Stimulated activated CD8-positive, alpha-beta memory T cell treated with anti-CD3 and anti-CD28 coated beads, Interleukin-15, amount 100 ng/mL, for 1 hour (primary cell): ENCODE measurements at places on chromosomes 2 and 18.

GRCh38 chr2:233443511-233444183, 89.4 kb downstream of the DGKD start:
- peak; percentile 76 for DNase-seq

- DNase-seq: no peak
Measured at GRCh38 chr2:97740590-97741182, 27.3 kb downstream of the ZAP70 start.

GRCh38 chr18:48835119-48835518, 115.6 kb downstream of the SMAD7 start:
- DNase-seq: no peak

GRCh38 chr2:173544641-173545363, 190.1 kb downstream of the CDCA7 start:
- DNase-seq: no peak

DNA sequence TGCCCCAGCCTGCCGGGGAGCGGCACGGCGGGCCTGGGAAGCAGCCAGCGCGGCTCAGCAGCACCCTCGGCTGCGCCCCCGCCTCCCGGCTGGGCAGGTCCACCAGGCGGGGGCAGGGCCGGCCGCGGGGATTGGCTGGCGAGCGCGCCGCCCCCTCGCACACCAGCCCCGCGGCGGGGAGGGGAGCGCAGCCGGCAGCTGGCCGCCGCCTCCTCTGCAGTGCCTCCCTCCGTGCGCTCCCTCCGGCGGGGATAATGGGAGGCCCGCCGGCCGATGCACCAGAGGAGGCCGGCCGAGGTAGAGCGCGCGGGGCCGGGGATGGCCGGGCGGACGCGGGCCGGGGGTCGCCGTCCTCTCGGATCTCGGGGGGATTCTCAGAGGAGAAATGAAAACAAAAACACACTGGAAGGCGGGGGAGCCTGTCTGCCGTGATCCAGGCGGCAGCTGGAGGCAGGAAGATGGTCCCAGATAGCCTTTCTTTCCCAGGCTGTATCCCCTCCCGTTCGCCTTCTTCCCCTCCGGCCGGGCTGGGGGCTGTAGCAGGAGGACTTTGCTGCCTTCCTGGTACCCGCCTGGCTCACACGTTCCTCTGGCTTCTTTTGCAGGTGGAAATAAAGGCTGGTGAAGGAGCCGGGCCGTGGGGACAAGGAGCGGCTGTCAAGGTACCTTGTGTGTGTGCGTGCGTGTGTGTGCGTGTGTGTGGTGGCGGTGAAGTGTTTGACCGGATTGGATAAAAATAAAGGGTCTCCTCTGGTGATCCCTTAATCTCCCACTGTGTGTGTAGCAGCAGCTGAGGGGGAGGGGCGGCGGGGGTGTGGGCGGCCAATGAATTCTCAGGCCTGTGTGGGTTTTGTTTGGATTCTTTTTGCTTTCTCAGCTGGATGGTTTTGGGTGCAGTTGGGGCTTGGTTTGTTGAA, 18.1 kb downstream of the TET3 start:
- peak; percentile 49 for DNase-seq

DNA sequence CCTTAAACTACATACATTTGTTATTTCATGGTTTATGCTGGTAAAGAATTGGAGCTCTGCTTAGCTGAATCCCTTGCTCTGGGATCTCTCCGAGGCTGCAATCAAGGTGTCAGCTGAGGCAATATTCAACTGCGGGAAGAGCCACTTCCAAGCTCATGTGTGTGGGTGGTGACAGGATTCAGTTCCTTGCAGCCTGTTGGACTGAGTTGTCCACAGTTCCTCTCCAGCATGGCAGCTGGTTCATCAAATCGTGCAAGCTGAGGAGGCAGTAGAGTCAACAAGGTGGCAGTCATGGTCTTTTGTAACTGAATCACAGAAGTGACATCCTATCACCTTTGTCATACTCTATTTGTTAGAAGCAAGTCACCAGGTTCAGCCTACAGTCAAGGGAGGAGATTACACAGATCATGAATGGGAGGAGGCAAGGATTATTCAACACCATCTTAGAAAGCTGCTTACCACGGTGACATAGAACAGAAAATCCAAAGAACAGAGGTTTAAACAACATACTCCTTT, 56.9 kb downstream of the CTIF start:
- DNase-seq: no peak

DNA sequence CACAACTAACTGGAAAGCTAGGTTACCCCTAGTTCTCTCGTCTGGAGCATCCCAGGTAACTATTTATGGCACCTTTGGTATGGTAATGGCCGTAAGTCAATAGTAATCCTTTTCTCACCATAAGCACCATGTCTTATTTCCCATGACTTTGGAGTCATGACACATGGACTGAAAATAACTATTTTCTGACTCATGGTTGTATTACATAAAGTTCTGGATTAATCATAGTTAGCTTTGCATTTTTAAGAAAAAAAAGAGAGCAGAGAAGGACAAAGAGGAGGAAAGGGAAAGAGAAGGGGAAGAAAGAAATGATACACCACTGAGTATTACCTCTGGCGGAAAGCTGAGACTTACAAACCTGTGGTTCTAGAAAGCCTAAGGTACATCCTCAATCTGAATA, 99.3 kb downstream of the BIN1 start:
- DNase-seq: no peak

DNA sequence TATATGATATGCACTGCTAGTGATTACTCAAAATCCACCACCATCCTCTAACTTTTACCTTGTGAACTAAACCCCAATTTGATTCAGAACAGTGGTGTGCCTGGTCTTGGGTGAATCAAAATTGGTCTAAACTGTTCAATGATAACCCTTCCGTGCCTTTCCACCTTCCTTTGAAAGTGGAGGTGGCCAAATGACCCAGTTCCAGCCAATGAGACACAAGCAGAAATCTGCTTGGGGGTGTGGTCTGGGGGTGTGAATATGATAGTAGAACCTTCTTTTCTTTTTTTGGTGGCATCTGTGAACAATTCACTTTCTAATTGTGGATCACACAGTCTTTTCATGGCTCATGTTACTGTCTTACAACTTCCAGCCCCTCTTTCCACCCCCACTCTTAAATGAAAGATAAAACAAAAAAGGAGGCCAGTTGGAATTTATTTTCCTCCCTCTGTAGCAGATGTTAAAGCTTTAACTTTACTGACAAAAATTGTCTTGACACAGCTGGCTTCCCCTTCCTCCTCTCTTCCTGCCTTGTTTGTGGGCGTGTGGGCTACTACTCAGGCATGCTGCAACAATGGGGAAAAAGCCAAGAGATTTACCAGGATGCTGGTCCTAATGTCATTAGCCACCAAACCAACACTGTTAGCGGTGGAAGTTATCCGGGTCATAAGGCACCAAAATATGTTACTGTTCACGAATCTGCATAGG, 58.8 kb upstream of the ANKRD44 start:
- DNase-seq: no peak

DNA sequence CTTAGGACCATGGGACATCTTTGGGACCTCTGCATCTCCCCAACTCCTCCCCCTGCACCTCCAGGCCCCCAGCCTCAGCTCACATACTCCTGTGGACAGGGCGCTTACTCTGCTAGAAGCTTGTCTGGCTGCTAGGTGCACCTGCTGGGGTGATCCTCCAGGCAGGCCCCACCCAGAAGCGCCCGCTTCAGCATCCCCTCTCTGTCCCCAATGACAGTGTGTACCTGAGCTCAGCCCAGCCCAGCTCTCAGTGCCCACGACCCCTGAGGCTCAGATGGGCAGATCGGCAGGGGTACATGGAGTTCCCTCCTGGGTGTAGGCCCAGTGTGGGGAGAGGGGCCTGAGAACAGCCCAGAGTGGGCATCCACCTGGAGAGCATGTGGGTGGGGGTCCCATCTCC, 5.9 kb downstream of the TEKT4 start:
- no peak for DNase-seq

- DNase-seq: no peak
Measured at GRCh38 chr2:197010200-197011020, 83.9 kb upstream of the PGAP1 start.

DNA sequence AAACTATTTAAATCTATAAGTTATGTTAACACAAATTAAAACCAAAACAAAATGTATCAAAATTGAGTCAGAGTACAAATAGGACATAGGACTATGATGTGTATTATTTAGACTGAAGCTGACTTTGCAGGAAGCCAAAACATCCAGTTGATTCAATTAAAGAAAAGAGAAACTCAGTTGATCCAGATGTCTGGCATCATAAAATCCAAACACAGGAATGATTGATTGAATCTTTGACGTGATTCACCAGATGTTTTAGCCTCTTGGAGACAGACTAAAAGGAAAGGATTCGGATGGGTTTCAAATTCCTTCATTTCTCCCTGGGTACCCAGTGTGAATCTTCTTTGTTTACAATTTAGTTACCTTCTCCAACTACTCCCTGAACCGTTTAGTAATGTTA, 272.9 kb downstream of the IRS1 start:
- no peak for DNase-seq

DNA sequence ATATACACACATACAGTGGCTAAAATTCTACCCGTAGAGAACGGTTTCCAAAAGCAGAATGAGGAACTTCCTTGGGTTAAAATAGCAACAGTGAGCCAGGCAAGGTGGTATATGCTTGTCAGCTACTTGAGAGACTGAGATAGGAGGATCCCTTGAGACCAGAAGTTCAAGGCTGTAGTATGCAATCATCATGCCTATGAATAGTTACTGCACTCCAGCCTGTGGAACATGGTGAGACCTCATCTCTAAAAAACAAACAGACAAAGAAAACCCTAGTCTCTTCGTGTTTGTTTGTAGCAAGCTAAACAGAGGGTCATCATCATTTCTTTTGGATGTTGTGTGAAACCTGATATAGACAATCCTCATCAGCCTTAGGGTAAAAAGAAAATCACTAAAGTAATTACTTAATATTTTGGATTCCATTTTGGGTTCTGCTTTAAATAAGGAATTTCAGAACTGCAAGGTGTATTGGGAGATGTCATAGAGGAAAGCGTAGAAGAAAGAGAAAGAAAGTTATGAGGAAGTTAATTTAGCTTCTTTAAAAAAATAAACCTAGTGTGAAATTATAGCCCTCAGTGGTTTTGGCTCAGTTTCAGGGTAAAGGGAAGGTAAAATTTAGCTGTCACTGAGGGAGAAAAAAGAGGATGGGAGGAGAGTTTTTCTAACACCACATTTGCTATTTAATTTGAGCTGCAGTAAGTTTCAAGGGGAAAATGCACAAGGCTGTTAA, 46.5 kb downstream of the PLEK start:
- DNase-seq: no peak

- DNase-seq: no peak
Measured at GRCh38 chr2:135863233-135863632, 13.0 kb downstream of the MCM6 start.

DNA sequence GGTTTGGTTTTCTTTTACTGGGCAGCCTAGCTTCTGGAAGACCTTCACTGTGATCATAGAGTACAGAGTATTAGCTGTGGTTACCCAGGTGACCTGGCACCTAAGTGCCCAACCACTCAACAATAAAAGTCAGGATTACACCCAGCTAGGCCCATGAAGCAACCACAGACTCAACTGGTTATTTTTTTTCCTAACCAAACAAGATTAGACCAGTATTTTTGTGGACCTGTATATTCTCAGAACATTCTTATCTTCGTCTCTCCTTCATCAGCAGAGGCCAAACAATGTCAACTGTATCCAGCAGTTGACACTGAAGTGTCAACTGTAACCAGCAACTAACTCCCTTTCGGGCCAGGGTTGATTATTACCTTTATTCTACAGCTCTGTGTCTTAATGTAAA, 289.2 kb upstream of the SLC39A10 start:
- DNase-seq: no peak

- no peak for DNase-seq
Measured at GRCh38 chr2:158239271-158239670, 137.6 kb downstream of the UPP2 start.

- no peak for DNase-seq
Measured at GRCh38 chr2:79882548-79882947, 369.7 kb downstream of the CTNNA2 start.

DNA sequence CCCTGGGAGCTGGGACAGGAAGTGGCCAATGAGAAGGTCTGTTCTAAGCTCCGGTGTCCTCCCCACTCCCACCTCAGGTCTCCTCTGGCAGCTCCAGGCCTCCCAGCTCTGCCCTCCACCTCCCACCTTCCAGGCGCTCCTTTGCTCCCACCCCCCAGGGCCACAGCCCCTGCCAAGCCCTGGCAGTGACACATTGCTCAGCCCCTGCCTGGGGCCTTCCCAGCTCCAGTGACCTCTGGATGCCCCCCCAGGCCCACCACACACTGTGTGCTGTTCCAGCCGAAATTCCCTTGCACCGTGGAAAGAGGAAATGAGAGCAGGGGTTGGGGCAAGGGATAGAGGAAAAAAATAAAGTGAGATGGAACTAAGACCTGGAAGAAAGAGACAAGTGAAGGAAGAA, 289.6 kb downstream of the CYP26B1 start:
- no peak for DNase-seq

- no peak for DNase-seq
Measured at GRCh38 chr2:102667072-102667471, 47.7 kb downstream of the SLC9A2 start.

DNA sequence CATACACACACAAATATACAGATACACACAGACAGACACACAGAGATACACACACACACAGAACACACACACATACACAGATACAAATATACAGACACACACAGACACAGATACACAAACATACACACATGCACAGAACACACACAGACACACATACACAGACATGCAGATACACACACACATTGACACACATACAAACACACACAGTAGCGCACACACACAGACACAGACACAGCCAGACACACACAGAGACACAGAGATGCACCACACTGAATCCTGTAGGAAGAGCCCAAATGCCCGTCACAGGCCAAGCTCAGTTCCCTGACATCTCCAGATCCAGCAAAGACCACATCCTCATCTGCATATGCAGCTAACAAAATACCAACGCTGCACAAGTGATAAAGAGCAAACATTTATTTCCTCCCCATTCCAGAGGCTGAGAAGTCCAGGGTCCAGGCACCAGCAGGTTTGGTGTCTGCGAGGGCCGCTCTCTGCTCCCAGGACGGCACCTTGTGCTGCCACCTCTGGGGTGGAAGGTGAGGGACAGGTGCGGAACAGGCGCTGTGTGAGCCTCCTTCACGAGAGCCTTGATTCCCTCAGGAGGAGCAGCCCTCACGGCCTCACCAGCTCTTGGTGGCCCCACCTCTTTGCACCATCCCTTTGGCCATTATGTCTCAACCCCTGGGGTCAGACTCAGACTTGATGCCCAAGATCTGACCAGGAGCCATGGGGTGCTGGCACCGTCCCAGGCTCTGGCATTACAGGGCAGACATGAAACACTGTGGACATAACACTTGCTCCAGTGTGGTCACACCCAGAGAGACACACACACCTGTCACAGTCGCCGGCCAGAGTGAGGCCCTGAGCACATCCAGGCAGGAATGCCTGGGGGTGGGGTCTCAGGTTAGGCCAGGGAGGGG, 108.7 kb downstream of the NDUFA10 start:
- no peak for DNase-seq

GRCh38 chr2:134120406-134120732, 133.5 kb upstream of the MGAT5 start:
- no peak for DNase-seq

GRCh38 chr2:119242276-119243119, 18.9 kb downstream of the STEAP3 start:
- DNase-seq: no peak

DNA sequence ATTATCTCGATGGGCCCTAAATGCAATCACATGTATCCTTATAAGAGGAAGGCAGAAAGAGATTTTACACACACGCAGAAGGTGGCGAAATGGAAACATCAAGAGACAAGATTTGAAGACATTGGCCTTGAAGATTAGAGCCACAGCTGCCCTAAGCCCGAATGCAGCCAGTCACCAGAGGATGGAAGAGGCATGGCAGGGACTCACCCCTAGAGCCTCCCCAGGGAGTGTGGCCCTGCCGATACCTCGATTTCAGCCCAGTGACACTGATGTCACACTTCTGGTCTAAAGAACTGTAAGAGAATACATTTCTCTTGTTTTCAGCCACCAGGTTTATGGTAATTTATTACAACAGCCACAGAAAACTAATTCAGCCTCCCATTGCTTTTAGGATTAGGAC, 17.4 kb downstream of the TTC39C start:
- DNase-seq: no peak
